ENCODE measurements at places on chromosomes 16 and 17.

GRCh38 chr17:79429864-79430494 is 180.9 kb downstream of the RBFOX3 start:
- DNase-seq: no peak

GRCh38 chr16:26382586-26382985 is 684.1 kb upstream of the C16orf82 start:
- DNase-seq: no peak

DNA sequence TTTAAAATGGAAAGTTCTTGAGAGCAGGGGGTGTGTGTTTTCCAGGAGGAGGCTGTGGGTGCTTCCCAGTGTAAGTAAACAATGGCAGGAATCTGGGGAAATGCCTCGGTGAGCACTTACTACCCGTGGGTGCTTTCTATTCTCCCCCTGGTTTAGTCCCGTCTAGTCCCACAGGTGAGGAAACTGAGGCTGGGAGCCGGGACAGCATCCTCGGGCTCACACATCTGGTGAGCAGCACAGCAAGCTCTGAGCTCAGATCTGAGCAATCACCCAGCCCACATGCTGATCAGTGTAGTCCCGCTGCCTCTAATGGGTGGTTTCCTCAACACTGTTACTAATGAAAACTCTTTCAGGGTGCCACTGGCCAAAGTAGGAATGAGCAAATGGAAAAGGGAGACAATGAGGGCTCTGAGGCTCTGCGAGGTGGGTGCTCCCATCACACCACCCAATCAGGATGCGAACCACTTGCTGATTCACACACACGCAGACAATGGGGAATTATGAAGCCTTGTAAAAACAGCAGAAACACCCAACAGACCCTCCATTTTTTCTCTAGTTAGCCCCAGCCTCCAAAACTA is 202.6 kb downstream of the PARN start:
- DNase-seq: no peak

- DNase-seq: no peak
Observed at GRCh38 chr16:78249056-78249455, 149.6 kb downstream of the WWOX start.

DNA sequence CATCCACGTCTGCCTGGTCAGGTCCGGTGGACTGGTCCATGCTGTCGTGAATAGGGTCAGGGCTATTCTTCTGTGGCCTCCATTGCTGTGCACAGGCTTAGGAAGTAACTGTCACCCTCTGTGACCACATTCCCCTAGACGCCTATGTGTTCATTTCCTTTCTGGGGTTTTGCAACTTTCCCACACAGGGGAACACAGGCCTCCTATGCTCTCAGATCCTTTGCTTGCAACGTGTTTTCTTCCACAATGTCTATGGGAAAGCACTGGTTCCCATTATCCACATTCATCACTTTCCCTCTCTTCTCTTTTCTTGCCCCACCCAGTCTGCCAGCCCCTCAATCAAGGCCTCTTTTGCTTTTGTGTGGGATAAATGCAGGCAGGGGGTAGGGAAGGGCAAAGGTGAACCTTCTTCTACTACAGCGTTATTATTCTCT is 43.2 kb upstream of the DNAJA2 start:
- DNase-seq: peak; percentile 3

GRCh38 chr17:1012823-1013728 is 16.1 kb downstream of the TIMM22 start:
- no peak for DNase-seq

DNA sequence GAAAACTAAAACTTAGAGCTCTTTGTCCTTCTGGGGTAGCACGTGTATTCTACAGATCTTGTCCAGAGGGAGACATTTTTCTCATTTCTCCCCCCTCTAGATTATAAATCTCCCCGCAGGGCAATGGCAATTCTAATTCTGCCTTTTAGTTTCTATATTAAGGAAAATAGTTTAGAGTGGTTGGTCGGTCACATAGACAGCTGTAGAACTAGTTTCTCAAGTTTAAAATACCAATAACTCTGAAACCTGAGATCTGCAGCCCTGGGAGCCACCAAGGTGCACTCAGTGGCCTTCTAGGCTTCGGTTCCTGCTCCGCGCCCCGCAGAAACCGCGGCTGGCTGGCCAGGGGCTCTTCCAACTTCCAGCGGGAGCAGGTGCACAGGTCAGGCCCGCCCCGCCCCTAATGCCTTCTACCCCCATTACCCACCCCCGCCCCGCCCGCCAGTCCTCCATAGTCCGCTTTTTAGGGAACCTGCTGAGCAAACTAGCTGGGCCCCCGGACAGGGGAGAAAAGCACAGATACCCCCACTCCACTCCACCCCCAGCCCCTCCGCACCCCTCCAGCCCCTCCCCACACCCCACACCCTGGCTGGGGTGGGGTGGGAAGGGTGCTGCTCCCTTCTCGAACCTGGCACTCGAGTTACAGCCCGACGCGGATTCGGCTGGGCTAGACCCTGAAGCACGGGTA is 431 bp downstream of the SLFN11 start:
- DNase-seq: peak; percentile 46

- DNase-seq: peak; percentile 41
Observed at GRCh38 chr16:11312718-11313492, 31.8 kb upstream of the PRM1 start.

GRCh38 chr17:15456972-15457722 is 10.3 kb downstream of the CDRT4 start:
- no peak for DNase-seq

DNA sequence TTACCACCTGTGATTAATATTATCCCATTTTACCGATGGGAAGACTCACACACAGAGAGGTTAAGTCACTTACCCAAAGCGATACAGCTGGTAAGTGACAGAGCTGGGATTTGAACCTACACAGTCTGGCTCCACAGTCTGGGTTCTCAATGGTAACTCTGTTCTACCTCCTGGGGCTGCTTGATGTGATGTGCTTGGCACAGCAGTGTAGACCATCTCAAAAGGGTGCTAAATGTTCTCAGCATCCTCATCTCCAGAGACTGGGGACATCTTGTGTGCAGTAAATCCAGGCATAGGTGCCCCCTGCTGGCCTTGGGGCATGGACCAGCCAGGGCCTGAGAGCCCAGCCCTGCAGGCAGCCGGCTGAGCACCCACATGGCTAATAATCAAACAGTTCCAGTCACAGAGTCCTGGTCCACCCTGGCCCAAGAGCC is 15.4 kb upstream of the KATNB1 start:
- DNase-seq: peak; percentile 46

DNA sequence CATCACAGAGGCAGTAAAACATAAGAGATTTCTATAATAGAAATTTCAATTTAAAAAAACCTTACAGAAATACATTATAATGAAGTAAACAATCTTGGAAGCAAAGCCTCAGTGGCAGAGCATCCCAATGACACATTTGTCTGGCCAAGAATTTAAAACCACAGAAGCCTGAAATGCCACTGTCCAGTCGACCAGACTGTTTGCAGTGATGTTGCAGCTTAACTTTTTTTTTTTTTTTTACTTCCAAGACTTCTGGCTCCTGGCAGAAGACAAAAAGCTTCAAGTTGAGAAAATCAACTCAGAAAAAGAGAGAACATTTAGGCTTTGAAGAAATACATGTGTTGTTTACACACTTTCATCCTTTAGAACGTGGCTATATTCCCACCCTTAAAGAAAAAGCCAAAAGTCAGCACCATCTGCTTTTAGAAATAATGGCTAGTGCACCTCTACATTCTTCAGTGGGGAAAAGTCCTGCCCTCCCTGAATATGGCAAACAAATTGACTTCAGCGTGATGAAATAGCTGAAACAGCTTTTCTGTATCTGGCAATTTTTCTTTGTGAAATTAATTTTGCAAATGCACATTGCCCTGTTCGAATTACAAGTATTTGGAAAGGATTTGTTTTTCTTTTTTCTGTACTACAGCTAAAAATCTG is 205.5 kb upstream of the MON1B start:
- DNase-seq: no peak

DNA sequence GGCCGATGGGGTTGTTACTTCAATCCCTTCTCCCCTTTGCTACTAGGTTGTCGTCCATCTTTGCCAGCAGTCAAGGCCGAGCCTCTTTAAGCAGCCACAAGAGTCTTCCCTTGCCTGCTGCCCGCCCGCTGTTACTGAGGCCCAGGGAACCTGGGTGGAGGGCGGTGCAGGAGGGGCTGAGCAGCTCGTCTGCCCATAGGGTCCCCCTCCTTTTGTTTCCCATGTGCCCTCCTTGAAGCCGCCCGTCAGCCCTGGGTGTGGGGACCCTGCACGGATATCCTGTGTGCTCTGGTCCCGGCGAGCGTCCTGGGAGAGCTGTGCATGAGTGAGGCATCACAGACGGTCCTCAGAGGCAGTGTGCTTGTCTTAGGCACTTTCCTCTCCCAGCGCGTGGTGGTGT is 37.9 kb upstream of the CAPN15 start:
- DNase-seq: no peak

GRCh38 chr16:30407804-30408534 is 563 bp downstream of the ZNF771 start:
- DNase-seq: no peak

DNA sequence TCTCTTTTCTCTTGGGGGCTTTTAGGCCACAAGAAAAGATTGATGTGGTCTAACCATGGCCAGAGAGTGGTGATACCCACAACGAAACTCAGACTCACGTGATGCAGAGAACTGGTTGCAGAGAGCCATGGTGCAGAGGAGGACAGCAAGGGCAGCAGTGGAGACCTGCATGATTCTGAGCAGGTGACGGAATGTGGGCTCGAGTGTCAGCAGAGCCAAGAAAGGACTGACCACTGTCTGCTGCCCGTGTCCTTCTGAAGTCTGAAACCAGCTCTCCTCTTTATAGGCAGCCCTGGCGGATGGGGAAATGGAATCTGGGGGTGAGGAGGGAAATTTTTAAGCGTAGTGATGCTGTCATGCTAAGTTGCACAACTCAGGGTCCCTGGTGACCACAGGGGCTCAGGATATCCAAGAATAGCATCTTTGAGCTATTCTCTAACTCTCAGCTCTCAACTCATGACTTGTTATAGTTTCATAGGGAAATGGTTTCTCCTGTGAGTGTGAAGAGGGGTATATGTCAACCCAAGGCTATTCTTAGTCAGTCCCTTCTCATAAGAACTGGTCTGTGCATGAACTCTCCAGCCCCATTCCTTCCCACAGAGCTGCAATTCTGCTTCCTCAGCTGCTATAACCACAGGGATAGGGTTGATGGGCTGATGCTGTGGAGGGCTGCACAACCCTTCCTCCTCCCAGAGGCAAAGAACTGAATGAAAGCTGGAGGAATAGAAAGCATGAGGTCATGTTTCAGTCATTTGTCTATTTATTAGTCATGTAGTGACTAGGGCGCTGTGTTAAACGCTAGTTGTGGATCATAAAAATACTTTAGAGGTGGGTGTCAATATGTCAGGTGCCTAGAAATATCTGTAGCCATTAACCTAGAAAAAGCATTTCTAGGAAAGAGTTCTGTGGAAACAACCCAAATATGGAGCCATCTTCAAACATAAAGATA is at the start of gene CCL3:
Gene CCL3, minus strand, starts transcription at position 256 of the 949 bp plus-strand sequence. Its CDS starts 85 bp downstream, at position 171.
- DNase-seq: no peak

DNA sequence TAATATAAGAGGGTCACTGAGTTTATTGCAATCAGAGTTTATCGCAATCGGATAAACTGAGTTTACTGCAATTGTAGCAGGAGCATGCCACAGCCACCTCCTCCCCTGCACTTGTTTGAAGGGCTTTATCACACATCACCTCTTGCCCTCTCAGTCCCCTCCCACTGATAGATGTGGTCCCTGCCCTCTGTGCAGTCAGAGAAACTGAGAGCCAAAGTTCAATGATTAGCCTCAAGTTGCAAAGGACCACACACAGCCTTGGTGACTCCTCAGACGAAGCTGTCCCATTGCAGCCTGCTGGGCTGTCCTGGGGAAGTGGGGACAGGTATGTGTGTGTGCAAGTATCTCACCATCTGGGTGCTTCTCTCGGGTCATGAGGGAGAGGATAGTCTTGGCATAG is 13.6 kb downstream of the ACLY start:
- no peak for DNase-seq

- no peak for DNase-seq
Observed at GRCh38 chr16:11025120-11025531, 80.8 kb downstream of the CLEC16A start.

DNA sequence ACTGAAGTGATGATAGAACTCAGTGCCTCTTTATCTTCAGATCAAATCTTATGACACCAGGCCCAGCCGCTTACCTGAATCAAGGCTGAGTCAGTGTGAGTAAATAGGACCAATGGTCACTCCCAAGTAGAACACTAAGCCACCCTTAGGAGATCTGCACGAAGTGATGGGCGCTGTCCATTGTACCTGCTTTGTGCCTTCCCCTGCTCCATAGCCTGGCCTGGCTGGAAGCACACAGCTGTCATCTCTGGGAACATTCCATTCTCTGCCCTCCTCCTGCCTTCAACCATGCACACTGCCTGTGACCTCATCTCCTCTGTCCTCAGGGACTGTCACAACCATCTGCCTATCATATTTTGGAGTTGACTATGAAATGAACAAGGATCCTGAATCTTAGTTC is 279.5 kb upstream of the ASIC2 start:
- DNase-seq: no peak

- DNase-seq: peak; percentile 94
Observed at GRCh38 chr17:40417609-40418427, at the start of gene TOP2A. TOP2A (minus strand) TSS chr17:40417896; CDS start chr17:40417791, 105 bp downstream.

DNA sequence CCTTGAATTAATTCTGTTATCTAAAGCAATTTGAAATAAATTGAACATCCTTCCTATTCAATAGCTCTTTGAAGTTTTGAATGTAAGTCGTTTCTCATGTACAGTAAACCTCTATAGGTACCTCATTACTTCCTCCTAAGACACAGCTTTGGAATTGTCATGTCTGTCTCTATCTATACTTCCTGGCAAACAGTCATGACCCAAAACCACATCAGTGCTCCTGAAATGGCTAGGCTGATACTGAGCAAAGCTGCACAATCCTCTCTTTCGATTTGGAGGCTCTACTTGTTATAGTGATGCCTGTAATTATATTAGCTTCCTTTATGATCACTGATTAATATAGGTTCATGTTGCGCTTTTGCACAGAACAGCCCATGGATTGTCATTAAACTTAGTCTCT is 110.1 kb downstream of the ADAMTS18 start:
- no peak for DNase-seq

GRCh38 chr16:75138636-75139035 is 9.7 kb upstream of the ZFP1 start:
- peak; percentile 9 for DNase-seq

DNA sequence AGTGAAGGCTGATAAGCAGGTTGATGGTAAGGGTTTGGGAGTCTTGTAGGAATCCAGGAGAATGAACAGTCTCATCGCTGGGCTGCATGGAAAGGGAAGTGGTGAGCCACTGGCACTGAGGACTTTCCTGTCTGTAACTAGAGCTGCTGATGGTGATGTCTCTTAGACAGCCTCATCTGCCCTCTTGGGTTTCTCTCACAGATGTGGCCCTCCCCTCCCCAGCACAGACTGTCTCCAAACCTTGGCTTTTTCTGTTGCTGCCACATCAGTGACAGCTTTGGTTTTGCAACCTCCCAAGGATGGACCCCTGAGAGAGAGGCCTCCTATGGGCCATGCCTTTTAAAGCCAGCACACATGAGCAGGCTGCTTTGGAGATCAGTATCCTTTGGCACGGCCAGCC is 16.9 kb downstream of the PLCG2 start:
- DNase-seq: no peak
